Activated CD8-positive, alpha-beta memory T cell treated with anti-CD3 and anti-CD28 coated beads, Interleukin-2, amount 10 ng/mL, durations not matched to agents 7 days and 5 days (primary cell): ENCODE measurements at places on chromosomes 3 and 15.
A peak's percentile ranks its signal among the peaks of the same experiment; 100 is the strongest.

DNA sequence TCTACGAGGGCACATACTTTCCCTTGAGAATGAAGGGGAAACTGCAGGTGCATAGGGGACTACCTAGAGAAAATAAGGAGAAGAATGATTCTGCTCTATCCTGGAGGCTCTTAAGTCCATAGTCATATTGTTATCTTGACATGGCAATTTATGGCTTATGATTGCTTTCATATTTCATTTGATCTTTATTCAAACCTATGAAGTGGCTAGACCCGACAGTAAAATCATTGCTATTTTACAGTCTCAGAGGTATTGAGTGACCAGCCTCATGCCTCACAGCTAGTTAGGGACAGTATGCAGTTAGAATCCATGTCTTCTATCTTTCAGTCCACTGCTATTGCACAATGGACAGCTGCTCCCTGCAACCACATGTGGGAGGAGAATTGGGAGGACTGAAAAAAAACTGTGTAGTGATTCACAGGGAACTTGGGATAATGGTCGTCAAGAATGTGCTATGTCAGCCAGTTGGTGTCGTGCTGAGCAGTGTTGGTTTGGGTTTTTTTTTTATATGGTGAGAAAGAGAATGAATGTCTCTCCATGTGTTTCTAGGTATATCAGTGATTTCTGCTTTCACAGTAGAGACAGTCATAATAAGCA, 63.2 kb upstream of the SPPL2A start:
- H3K27me3 ChIP-seq: peaks cover 13% of the 10 kb centered on the region
- no peaks in the 10 kb centered on the region for H3K4me1 ChIP-seq
- H3K36me3 ChIP-seq: no peaks in the 10 kb centered on the region
- DNase-seq: no peak

DNA sequence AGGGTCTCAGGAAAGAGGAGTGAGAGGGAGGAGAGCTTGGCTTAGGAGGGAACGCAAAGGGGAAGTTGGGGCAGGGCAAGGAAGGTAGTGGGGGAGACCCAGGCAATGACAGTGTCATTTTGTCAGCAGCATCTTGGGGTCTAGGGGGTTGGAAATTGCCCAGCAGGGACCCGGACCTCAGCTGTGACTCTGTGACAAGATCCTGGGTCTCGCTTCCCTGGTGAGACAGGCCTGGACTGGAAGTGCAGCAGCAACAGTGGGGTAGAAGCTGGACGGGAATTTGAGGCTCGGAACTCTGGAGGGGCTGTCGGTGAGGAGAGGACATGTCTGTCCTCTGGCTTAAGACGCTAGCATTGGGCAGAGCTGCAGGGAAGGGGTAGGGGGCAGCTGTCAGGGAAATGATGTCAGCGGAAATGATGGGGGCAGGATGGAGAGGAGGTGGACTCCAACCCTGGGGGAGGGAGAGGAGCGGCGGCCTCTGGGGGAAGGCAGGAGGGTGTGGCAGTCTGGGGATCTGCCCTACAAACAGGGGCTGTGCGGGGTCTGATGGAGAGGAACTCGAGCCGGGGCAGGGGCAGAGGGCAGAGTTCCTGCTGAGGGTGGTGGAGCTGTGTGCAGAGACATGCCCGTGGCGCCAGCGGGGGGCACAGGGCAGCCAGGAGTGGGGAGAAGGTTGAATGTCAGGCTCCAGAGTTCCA, 12.3 kb downstream of the ANPEP start:
- H3K4me1 ChIP-seq: no peaks in the 10 kb centered on the region
- no peak overlapping the region for H3K4me3 ChIP-seq
- no peak overlapping the region for H3K27ac ChIP-seq
- H3K36me3 ChIP-seq: no peaks in the 10 kb centered on the region
- no peak for DNase-seq

- no peak overlapping the region for H3K4me3 ChIP-seq
- no peak overlapping the region for H3K27ac ChIP-seq
- no peak for DNase-seq
- no peaks in the 10 kb centered on the region for H3K4me1 ChIP-seq
- no peaks in the 10 kb centered on the region for H3K36me3 ChIP-seq
Observed at GRCh38 chr3:100910986-100911385, 82.2 kb downstream of the ABI3BP start.

DNA sequence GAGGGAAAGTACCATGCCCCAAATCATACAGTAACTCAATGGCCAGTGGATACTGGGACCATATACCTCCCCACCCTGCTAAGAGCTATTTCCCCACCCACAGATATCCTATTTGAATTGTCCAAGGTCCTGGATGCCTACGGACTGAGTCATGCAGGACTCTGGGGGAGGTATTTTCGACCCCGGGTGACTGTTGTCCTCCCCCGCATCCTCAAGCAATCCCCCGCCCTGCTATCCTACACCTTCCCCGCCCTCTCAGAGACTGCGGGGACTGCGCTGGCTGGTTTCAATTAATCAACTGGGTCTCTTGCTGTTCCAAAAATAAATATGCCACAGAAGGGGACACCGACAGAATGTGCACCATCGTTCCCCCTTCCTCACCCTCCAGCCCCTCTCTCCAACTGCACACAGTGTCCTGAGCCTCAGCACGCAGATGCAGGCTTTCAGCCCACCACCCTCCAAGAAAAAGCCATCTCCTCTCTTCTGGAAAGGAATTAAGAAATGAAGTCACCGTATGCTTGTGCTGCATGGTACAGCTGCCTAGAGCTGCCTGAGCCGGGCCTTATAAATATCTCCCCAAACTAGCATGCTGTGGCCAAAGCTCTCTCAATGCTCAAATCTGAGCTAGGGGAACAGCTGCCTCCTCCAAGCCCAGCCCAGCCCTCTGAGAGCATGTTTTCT, 8.1 kb downstream of the CAV3 start:
- H3K27ac ChIP-seq: no peak overlapping the region
- no peak overlapping the region for H3K4me3 ChIP-seq
- peaks cover 10% of the 10 kb centered on the region for H3K27me3 ChIP-seq
- H3K36me3 ChIP-seq: no peaks in the 10 kb centered on the region
- DNase-seq: no peak

DNA sequence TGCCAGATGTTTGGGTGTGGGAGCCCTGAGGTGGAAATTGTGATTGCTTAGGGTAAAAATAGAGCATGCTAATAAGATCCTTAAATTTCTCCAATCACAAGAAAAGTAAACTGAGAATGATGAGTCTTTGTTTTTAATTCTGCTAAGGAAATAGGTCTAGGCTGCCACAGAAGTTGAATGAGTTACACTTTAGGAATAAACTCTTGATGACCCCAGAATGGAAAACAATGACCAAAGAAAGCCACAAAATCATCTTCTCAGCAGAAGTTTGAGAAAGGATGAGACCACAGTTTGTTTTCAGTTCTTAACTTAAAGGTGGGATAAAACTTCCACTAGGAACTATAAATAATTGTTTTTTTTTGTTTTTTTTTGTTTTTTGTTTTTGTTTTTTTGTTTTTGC, 164.6 kb upstream of the BCL6 start:
- H3K27me3 ChIP-seq: peaks cover 2% of the 10 kb centered on the region
- peaks cover 5% of the 10 kb centered on the region for H3K4me1 ChIP-seq

DNA sequence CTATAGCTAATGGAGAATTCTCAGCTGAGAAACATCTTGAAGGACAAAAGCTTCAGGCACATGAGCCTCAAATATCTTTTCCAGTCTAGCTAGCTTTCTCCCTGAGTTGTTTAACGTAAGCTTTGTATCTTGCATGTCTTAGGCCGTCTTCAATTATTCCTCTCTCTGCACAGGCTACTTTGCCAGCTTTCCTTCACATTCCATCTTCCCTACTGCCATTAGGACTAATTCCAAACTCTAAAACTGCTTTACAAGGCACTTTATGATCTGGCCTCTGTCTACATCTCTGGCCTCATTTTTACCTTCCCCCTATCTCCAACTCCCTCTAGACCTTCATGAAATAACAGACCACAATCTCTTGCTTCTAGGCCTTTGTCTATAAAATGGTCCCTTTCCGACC, 171.4 kb downstream of the GREM1 start:
- no peaks in the 10 kb centered on the region for H3K27me3 ChIP-seq
- no peaks in the 10 kb centered on the region for H3K36me3 ChIP-seq
- no peaks in the 10 kb centered on the region for H3K4me1 ChIP-seq
- H3K4me3 ChIP-seq: no peak overlapping the region

DNA sequence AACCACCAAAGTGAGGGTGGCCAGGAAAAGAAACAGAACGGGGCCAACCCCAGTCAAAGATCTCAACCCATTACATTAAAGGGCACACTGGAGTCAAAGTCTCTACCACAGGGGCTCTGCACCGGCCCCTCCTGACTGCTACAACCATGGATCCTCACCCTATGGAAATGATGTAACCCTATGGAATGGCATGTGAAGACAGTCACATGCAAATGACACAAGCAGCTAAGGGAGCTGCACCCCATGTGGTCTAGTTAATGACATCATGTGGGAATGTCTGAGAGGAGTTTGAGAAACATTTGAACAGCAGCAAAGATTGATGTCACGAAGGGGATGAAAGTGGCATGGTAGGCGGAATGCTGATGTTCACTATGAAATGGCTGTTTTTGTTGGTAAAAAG, 298.2 kb upstream of the SLCO3A1 start:
- no peaks in the 10 kb centered on the region for H3K27me3 ChIP-seq
- H3K27ac ChIP-seq: no peak overlapping the region
- DNase-seq: no peak
- no peaks in the 10 kb centered on the region for H3K36me3 ChIP-seq
- no peaks in the 10 kb centered on the region for H3K4me1 ChIP-seq

DNA sequence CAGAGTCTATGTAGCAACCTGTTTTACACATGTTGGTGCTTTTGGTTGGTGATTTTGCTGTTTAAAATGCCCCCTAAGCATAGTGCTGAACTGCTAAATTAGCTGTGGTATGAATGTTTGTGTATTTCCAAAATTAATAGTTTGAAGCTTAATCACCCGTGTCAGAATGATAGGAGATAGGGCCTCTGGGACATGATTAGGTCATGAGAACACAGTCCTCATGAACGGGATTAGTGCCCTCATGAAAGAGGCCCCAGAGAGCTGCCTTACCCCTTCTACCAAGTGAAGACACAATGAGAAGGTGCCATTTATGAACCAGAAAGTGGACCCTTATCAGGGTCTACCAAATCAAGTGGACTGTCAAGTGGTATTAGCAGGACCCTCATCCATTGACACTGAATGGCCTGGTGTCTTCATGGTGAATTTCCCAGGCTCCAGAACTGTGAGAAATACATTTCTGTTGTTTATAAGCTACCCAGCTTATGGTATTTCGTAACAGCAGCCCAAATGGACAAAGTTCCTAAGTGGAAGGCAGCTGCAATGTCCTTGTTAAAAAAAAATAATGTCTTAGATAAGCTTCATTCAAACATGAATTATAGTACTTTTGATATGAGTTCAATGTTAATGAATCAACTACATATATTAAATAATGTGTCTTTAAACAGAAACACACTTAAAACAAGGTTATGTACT, 37.7 kb upstream of the FRMD4B start:
- H3K4me3 ChIP-seq: no peak overlapping the region
- H3K4me1 ChIP-seq: no peaks in the 10 kb centered on the region
- no peak overlapping the region for H3K27ac ChIP-seq

DNA sequence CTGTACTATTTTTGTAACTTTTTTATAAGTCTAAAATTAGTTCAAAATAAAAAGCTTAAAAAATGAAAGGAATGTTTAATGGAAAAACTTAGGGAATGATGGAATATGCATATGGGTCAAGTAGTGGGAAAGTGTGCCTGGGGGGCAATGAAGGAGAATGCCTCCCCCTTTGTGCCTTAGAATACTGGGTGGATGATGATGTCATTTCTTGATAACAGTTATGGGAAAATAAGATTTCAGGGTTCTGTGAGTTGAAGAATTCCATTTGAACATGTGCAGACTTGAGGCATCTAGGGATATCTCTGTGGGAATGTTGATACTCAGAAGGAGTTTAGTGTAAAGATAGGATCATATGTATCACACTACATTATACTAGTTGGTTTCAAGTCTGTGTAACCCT, 13.8 kb downstream of the WDR93 start:
- no peak overlapping the region for H3K27ac ChIP-seq
- H3K27me3 ChIP-seq: peaks cover 42% of the 10 kb centered on the region
- no peaks in the 10 kb centered on the region for H3K4me1 ChIP-seq
- H3K4me3 ChIP-seq: no peak overlapping the region
- no peaks in the 10 kb centered on the region for H3K36me3 ChIP-seq
- DNase-seq: no peak

DNA sequence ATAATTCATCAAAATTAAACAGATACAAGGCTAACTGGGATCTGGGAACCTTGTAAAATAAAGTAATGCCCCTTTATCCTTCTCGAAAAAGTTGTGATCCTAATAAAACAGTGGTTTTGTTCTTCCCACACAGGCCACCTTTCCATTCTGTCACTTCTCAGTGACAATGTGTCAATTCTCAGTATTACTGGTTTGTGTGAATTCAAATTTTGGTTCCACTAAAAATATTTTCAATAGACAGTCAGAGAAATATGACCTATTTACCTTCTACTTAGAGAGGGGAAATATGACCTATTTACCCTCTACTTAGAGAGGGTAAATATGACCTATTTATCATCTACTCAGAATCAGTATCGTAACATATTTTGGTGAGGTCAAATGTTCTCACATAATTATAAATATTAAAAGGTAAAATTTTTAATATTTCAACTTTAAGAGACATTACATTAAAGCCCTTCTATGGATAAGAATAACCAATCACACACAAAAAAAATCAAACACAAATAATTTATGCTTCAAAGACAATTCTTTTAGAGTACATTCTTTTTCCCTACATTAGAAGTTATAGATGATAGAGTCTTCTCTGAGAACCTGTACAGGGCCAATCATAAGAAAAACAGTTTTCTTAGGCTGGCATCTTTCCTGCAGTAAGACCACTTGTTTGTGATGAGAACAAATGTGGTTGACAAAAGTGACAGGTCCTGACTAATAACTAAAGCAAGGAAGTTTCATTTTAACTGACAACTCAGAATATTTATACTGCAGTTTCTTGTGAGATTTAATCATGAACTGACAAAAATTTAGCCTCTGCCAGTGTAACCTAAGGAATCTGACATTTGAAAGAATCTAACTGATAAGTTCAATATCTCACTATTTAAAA, 323.3 kb downstream of the DIPK2A start:
- no peak for DNase-seq
- no peak overlapping the region for H3K4me3 ChIP-seq
- no peak overlapping the region for H3K27ac ChIP-seq
- no peaks in the 10 kb centered on the region for H3K36me3 ChIP-seq
- peaks cover 14% of the 10 kb centered on the region for H3K4me1 ChIP-seq
- peaks cover 14% of the 10 kb centered on the region for H3K27me3 ChIP-seq

DNA sequence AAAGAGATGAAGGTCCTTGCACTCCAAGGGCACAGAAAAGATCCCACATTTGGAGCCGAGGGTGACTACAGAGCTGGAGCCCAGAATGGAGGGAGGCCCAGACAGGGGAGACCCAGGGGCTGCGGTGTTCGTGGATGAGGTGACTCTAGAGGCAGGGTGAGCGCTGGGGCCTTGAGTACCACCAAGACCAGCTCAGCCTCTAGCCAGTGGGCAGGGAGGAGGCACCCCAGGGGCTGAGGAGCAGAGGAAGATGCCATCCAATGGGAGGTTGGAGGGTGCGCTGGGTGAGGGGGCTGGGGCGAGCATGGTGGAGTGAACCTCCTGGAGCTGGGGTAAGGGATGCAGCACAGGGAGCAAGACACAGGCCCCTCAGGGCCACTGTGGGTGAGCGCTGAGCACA, 13.3 kb downstream of the RRP9 start:
- peaks cover 8% of the 10 kb centered on the region for H3K36me3 ChIP-seq
- H3K4me3 ChIP-seq: no peak overlapping the region
- H3K27ac ChIP-seq: no peak overlapping the region
- no peak for DNase-seq
- peaks cover 2% of the 10 kb centered on the region for H3K27me3 ChIP-seq

- no peak overlapping the region for H3K4me3 ChIP-seq
- peaks cover 11% of the 10 kb centered on the region for H3K4me1 ChIP-seq
- H3K27ac ChIP-seq: no peak overlapping the region
- H3K36me3 ChIP-seq: peaks cover 36% of the 10 kb centered on the region
Observed at GRCh38 chr3:158205994-158206393, 96.1 kb downstream of the RSRC1 start.

- H3K4me3 ChIP-seq: peak overlapping the region; percentile 26
- H3K27me3 ChIP-seq: no peaks in the 10 kb centered on the region
Observed at GRCh38 chr15:64443747-64444621, 16.4 kb upstream of the ZNF609 start.
